ENCODE measurements at places on chromosomes 1 and 21. TPM values are rescaled to one million over a fixed set of nuclear protein-coding genes. Genes with fewer than 3 reads are reported as not detected.

- no peak for DNase-seq
Measured at GRCh38 chr1:3993619-3994375, 93.7 kb upstream of the C1orf174 start.

The FHAD1 gene
- total RNA-seq = not detected

- no peak for DNase-seq
Measured at GRCh38 chr1:37237948-37238347, 203.6 kb upstream of the GRIK3 start.

The OR6N1 gene
- not detected for total RNA-seq

The SLC44A5 gene
- total RNA-seq = 0.40 TPM

- DNase-seq = no peak
Measured at GRCh38 chr1:162982364-162982763, 86.8 kb upstream of the RGS4 start.

GRCh38 chr1:66648901-66649595 lies 103.2 kb upstream of the DYNLT5 start:
- DNase-seq = no peak

The FBLIM1 gene
- total RNA-seq = not detected

- no peak for DNase-seq
Measured at GRCh38 chr1:240020871-240021270, 70.8 kb upstream of the FMN2 start.

DNA sequence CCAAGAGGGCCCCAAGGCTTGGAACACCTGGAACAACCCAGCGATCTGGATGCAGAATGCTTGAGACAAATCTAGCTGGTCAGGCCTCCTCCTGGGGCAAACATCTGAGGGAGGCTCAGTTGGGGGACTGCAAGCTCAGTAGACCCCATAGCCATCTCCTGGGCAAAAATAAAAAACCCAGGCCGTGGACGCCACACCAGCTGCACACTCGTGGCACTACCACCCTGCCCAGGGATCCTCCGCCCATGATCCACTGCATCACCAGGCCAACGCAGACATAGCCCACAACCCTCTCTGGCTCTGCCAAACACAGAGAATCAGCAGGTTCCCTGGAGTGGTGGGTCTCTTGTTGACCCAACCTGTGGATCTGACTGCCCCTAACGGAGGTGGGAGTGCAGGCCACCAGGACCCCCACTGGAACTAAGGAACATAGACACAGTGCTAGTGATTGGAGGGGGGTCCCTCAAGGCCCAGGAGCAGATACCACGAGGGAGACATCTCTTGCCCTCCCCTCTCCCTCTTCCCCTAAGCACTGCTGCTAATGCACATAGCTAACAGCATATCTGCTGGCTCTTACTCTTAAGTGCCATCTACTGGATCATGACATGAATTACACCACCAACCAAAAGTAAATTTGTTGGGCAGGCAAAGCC lies 147.2 kb downstream of the CHD1L start:
- DNase-seq = no peak

The GPATCH2 gene
- 7.9 TPM for total RNA-seq

The PTPN22 gene
- 45.7 TPM for total RNA-seq

- DNase-seq = no peak
Measured at GRCh38 chr1:242856289-242856688, 331.8 kb upstream of the PLD5 start.

DNA sequence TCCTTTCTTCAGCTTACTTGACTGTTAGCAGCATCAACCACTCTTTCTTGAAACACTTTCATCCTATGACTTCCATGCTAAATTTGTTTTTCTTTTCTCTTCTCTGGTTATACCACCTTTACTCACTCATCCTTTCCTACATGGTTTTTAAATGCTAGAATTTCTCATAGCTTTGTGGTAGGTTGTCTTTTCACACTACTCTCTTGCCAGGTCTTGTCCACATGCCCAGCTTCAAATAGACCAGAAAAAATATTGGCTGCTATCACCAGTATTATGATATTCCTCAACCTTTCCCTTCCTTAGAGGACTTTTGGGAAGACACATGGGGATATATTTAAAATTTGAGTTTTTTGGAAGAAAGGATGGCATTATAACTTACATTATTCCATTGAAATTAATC lies 48.8 kb downstream of the PPP1R12B start:
- no peak for DNase-seq

DNA sequence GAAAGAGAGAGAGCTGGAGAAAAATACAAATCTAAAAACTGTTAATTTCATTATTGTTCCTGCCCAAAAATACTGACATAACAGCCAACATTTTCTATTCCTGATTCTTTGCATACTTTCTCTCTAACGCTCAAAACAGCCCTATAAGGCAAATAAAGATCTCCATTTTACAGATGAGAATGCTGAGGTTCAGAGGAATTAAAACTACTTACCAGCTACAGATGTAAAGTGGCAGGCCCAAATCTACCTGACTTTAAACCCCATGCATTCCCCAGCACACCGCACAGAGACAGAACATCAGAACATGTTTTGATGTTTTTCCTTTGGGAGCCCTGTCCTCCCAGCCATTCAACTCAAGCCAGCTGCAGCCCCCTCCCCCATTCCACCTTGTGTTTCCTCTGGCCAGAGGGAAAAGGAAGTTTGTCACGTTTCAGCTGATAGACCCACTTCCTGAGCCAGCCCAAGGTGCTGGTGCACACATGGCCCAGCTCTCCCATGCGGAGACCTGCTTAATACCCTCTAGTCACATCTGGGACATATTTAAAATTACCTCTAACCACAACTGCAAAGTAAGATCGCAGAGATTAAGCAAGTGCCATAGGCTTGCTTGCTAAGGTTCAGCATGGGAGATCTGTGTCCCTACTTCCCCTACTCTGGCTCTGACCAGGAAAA lies 133.1 kb upstream of the NFIA start:
- no peak for DNase-seq

The SLC27A3 gene
- 5.9 TPM for total RNA-seq

- no peak for DNase-seq
Measured at GRCh38 chr1:85801520-85801919, 93.3 kb upstream of the ZNHIT6 start.

- no peak for DNase-seq
Measured at GRCh38 chr21:43624339-43624738, 34.9 kb downstream of the HSF2BP start.

The GPR61 gene
- 0.15 TPM for total RNA-seq

GRCh38 chr1:109984456-109985246 lies at the start of gene AHCYL1:
AHCYL1 (plus strand) TSS chr1:109984765; CDS start chr1:109985053, 288 bp downstream.
- DNase-seq = peak; percentile 100

DNA sequence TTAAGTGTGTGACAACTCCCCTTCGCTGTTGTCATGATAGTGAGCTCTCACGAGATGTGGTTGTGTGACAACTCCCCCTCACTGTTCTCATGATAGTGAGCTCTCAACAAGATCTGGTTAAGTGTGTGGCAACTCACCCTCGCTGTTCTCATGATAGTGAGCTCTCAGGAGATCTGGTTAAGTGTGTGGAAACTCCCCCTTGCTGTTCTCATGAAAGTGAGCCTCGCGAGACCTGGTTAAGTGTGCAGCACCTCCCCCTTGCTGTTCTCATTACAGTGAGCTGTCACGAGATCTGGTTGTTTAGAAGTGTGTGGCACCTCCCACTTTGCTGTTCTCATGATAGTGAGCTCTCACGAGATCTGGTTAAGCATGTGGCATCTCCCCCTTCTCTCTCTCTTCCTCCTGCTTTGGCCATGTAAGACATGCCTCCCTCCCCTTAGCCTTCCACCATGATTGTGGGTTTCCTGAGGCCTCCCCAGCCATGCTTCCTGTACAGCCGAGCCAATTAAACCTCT lies 25.1 kb upstream of the LSS start:
- peak; percentile 75 for DNase-seq

The KRTAP7-1 gene
- total RNA-seq = not detected

DNA sequence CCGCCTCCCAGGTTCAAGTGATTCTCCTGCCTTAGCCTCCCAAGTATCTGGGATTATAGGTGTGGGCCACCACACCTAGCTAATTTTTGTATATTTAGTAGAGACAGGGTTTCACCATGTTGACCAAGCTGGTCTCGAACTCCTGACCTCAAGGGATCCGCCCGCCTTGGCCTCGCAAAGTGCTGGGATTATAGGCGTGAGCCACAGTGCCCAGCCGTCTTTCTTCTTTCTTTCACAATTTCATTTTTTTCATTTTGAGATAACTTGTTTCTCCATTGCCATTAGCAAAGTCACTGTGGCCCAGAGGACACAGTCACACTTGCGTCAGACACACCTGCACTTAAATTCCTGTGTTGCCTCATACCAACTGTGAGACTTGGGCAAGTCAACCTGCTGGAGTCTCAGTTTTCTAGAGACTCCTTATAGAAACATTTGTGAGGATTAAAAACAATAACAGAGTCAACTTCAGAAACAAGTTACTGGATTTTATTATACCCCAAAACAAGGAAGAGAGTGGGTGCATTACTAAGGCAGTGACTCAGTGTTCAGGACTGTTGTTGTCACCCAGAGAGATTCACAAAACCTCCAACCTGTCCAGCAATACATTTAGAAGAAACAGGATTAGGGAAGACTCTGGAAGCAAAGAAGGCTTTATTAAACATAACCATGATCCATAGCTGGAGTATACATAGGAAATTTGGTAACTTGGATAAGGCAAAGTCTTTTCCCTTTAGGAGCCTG lies 2.6 kb downstream of the TEDDM1 start:
- DNase-seq = no peak

- DNase-seq = no peak
Measured at GRCh38 chr21:32803651-32804050, 32.1 kb upstream of the PAXBP1 start.

- no peak for DNase-seq
Measured at GRCh38 chr1:213014642-213015041, 1.0 kb downstream of the ANGEL2 start.

GRCh38 chr1:151145304-151146071 lies 943 bp downstream of the SEMA6C start:
- peak; percentile 42 for DNase-seq

The GRHL3 gene
- total RNA-seq = not detected

- DNase-seq = no peak
Measured at GRCh38 chr1:11617314-11617713, 36.9 kb downstream of the FBXO2 start.

DNA sequence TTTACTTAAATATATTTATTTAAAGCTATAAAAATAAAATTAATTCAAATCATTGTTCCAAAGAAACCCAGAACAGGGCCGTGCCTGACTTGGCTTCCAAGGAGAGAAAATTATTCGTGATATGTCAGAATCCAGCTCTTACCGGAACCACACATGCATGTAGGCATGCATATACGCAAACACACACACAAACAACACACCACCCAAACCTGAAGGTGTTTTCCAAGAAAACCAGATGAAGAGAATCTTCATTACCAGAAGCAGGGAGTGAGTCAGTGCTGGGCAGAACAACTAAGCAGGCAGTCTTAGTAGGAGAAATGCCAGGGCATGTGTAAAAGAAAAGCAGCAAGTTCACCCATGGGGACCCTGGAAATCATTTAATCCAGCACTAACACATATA lies 432.0 kb upstream of the BEND5 start:
- DNase-seq = no peak

The PRKAB2 gene
- 7.4 TPM for total RNA-seq

The MYOM3 gene
- total RNA-seq = not detected

DNA sequence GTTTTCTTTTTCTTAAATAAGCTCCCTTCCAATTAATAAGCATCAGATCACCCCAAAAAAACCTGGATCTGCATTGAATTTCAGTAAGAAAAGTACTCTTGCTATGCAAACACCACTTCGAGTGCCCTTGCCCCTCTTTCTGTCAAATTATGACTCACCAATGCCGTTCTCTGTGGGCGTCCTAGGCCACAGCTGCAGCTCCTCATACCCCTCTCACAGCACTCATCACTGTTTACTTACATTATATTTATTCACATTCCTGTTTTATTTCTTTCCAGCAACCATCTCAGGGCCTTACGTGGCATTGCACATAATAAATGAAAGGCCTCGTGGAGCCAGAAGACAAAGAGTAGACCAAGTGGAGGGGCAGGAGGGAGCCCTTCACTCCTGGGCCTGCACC lies 99.1 kb upstream of the CTTNBP2NL start:
- no peak for DNase-seq

The NKAIN1 gene
- not detected for total RNA-seq

The RBM11 gene
- 1.5 TPM for total RNA-seq

GRCh38 chr21:37842163-37842919 lies 73.9 kb downstream of the KCNJ6 start:
- DNase-seq = no peak

DNA sequence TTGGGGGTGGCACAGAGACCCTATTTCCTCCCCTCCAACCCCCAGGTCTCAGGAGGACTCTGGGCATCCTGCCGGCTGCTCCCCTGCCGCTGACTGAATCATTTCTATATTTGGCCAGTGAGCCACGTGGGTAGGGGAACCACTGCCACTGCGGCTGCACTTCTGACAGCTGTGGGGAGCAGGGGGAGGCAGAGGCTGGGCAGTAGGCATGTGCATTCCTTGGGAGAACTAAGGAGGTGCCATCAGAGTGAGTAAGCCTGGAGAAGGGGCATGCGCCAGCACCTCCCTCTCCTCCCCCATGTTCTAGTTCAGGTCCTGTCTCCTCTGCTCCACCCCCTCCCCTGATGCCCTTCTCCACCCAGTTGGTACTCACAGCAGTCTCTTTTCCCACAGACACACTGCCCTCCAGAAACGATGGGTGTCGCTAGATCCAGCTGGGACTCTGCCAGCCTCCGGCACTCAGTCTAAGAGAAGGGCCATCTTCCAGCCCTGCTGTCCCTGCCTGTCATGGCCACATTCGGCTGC lies 12.0 kb downstream of the PPFIA4 start:
- DNase-seq = no peak

DNA sequence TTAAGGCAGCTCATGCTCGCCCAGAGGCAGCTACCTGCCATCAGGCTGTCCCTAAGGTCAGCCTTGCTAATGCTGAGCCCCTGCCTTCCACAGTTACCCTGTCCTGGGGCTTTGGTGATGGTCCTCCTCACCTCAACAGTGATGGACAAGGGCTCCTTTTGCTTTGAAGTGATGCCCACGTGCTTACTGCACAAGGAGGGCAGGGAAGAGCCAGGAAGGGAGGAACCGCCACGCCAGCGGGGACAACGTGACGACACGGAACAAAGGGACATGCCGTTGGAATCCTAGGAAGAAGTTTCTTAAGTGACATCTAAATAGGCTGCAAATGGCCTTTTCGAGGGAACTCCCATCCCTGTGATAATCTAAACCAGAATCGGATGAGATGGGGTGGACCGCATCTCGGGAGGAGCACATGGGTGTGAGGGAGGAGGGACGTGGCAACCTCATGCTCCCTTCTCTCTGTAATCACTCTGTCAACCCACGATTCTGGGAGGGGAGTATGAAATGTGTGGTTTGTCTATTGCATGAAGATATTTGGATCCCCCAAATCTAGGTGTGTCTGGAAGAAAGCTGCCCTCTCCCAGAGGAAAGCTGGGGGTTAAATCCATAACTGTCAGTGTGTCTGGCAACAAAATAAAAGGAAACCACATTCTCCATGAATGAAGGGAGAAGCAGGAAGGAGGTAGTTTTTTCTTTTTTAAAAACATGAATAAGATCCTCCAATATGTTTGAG lies 110.9 kb upstream of the IRF2BP2 start:
- no peak for DNase-seq

The AADACL3 gene
- not detected for total RNA-seq

The LEMD1 gene
- total RNA-seq = 2.5 TPM

The B3GALT2 gene
- 0.14 TPM for total RNA-seq
